ENCODE measurements at places on chromosomes 6 and 20. TPM values are rescaled to one million over a fixed set of nuclear protein-coding genes. Genes with fewer than 3 reads are reported as not detected.

ZKSCAN8 gene
- 12.4 TPM for total RNA-seq

- no peak for DNase-seq
Observed at GRCh38 chr6:155882527-155883333, 427.1 kb upstream of the NOX3 start.

- DNase-seq = peak; percentile 67
Observed at GRCh38 chr20:59938221-59938620, 1.9 kb downstream of the PPP1R3D start.

DNA sequence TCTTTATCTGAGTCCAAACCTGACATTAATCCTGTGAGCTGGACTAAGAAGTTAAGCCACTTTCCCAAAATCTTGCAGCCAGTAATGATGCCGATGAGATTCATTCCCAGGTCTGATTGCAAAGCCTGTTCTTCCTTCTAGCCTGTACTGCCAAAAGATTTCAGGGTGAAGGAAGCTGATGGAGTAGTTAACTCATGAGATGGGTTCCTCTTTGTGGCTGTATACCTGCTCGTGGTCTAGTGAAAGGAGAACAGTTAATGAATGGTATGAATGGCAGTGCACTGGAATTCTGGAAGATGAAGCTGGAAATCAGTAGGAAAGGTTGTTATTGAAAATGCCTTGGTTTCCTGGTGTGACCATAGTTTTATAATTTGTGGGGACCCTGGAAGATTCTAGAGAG lies 112.0 kb downstream of the FYN start:
- DNase-seq = no peak

DNA sequence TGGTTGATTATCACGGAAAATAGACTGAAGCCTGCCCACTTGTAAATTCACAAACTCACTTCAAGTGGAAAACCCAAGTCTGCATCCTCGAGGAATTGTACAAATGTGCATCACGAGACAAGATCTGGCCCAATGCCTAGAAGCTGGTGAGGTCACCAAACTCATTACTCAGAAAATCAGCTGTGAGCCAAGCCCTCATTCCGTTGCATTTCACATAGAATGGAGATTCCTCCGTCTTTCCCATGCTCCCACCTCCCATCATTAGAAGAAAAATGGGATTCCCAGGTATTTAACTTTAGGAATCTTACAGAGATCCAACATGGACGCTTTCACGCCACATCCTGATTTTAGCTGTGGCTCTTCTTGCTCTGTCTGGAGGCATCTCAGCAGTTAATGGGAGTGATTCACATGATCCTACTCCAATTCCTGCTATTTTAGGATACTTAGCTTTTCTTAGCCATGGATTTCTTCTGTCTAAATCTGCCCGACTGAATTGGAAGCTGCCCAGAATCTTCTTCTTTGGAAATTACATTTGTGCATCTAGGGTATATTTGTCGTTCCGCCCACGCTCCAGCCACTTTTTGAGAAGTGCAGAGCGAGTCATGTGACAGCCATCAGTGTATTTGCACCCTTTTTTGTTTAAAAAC lies 68.7 kb upstream of the STMND1 start:
- DNase-seq = peak; percentile 92

DNA sequence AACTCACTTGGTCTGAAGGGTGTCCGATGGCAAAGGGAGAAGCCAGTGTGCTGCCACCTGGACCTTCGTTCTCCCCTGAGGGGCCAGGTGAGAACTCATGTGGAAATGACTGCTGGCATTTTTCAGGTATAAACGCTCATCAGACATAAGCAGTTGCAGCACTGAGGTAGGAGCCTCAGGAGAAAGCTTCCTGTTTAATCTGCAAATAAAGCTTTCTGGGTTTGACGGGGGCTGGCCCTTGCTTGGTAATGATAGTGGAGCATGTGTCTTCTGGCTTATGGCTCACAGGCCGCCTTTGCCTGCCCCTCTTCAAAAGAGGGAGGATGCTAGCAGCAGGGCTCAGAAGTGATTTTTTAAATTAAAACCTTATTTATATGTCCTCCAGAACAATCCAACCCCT lies 122.1 kb upstream of the SLC24A3 start:
- DNase-seq = no peak

DNA sequence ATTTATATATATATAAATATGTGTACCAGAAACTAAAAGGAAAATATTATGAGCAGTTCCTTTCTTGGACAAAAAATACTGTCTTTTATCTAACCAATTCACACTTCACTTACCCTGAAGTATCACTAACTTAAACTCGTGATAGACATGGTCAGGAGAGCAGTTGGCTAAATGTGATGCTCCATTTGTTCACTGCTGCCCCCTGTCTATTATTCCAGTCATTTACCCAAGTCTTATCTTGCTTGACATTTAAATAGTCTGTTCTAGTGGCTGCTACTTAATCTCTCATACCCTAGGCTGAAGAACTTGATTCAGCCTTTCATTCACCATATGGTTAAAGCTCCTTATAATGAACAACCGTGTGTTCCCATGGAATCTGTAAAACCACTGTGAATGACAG lies 789.6 kb upstream of the EYS start:
- no peak for DNase-seq

DPPA5 gene
- total RNA-seq = not detected

SLC17A3 gene
- not detected for total RNA-seq

GRCh38 chr20:46951405-46951804 lies 56.8 kb downstream of the EYA2 start:
- DNase-seq = no peak

- DNase-seq = no peak
Observed at GRCh38 chr20:45405571-45406259, 2.4 kb upstream of the DBNDD2 start.

DNA sequence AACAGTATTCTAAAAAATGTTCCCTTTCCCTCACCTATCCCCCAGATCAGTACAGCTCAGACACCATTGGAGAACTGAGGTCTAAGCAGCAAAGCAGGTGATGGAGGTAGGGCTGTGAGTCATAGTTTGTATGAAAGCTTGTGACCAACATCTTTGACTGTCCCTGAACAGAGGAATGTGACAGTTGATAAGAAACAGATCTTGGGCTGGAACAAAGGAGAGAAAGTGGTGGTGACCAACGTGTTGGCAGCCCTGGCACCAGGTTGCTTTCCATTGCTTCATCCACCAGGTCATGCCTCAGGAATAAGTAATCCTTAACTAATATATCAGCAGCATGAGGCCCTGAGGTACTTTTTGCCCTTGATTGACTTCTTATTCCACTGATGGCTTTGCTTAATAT lies 19.9 kb upstream of the CRIP3 start:
- no peak for DNase-seq

DNA sequence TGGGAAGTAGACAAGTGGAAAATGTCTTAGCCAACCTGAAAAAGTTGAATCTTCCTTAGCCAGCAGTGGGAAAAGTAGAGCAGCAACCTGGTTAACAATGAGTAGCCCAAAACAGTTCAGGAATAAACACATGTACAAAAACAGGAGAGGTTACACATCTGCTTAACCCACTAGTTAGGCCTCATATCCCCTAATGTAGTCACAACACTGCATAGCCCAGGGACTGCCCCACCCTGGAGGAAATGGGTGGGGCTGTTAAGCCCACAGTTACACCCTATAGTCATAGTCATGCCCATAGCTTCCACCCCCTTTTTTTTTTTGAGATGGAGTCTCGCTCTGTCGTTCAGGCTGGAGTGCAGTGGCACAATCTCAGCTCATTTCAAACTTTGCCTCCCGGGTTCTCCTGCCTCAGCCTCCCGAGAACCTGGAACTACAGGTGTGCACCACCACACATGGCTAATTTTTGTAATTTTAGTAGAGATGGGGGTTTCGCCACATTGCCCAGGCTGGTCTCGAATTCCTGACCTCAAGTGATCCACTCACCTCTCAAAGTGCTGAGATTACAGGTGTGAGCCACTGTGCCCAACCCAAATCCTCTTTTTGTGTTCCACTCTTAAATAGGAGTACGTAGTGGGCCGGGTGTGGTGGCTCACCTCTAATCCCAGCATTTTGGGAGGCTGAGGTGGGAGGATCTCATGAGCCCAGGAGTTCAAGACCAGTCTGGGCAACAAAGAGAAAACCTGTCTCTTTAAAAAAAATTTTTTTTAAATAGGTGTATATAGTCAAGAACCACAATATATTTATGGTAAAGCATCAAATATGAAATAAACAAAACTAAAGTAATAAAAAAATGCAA lies 24.5 kb downstream of the ILRUN start:
- DNase-seq = peak; percentile 65

PSMF1 gene
- 98.6 TPM for total RNA-seq

GRCh38 chr20:50584687-50585086 lies 74.5 kb downstream of the PTPN1 start:
- peak; percentile 67 for DNase-seq

DNA sequence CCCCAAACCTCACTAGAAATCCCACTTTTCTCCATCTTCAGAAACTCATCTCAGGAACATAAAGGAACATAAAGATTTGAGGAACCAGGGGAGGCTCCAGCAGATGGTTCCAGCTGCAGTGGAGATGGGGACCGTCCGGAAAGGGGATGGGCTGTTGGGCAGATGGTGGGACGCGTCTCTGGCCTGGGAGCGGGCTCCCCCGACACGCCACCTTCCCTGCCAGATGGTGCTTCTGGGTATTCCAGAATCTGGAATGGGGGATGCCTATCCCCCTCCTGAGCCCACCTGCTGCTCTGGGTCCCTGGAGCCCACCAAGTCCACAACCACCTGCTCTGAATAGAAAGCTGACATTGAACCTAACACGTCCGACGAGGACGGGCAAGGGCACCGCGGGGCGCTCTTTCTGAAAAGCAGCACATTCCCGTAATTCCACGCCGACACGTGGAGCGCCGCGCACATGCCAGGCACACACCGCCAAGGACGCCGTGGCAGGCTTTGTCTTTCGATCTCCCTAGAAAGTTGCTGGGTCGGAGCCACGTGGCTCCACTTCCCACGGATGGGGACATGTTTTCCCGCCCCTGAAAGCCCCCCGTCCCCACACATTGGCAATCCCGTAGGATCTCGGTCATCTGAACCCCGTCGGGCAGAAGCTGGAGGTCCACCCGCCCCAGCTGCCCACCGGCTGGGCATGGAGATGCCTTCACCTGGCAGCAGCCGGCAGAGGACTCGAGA lies 27.3 kb downstream of the SLC2A4RG start:
- no peak for DNase-seq

CD40 gene
- total RNA-seq = 0.72 TPM

- peak; percentile 97 for DNase-seq
Observed at GRCh38 chr20:10074513-10074912, 39.7 kb downstream of the ANKEF1 start.

DNA sequence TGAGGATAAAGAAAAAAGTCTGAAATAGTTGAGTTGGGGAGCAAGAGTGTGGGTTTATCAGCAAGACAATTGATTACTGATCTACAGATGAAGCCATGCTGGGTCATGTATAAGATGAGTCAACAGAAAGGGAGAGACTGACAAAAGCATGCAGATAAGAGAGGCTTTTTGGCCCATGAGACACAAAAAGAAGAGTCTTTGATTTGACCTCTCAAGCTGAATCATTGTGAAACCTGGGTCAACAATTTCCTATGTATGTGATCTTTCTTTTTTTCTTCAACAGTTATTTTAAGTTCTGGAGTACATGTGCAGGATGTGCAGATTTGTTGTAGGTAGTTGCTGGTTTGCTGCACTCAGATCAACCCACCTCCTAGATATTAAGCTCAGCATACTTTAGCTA lies 15.9 kb downstream of the RIMS1 start:
- no peak for DNase-seq

DNA sequence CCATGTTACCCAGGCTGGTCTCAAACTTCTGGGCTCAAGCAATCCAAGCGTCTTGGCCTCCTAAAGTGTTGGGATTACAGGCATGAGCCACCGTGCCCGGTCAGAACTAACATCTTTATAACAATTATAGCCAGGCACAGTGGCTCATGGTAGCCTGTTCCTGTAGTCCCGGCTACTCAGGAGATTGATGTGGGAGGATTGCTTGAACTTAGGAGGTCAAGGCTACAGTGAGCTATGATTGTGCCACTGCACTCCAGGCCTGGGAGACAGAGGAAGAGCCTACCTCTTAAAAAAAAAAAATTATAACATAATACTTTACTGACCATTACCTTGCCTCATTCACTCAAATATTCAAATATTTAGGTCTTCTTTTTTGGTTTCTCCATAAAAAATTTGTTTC lies 16.8 kb upstream of the MYMX start:
- no peak for DNase-seq

UBE2V1 gene
- total RNA-seq = 174 TPM

PPIL6 gene
- 1.1 TPM for total RNA-seq

GRCh38 chr20:17949899-17950298 lies 18.7 kb downstream of the SNX5 start:
- DNase-seq = no peak

DNA sequence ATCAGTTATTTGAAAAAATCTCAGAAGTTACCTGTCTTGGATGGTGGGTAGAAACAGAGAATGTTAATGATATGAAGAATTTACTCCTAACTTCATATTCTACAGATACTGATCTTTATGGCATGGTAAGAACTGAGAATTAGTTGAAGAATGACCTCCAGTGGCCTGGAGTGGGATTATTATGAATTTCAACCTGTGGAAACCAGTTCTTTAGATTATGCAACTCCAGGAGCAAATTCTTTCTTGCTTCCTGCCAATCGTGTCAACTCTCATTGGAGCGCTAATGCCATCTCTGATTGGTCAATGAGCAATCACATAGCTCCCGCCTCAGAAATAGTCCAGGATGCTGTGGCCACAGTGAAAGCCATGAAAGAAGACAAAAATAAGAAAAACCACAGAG lies 40.6 kb downstream of the LYRM2 start:
- peak; percentile 21 for DNase-seq

ABCF1 gene
- 42.9 TPM for total RNA-seq

MRAP2 gene
- 8.4 TPM for total RNA-seq

PHACTR3 gene
- 0.12 TPM for total RNA-seq

- no peak for DNase-seq
Observed at GRCh38 chr6:119215885-119216590, 133.5 kb downstream of the MAN1A1 start.

GRCh38 chr20:6966721-6967120 lies 199.2 kb downstream of the BMP2 start:
- DNase-seq = no peak

DNA sequence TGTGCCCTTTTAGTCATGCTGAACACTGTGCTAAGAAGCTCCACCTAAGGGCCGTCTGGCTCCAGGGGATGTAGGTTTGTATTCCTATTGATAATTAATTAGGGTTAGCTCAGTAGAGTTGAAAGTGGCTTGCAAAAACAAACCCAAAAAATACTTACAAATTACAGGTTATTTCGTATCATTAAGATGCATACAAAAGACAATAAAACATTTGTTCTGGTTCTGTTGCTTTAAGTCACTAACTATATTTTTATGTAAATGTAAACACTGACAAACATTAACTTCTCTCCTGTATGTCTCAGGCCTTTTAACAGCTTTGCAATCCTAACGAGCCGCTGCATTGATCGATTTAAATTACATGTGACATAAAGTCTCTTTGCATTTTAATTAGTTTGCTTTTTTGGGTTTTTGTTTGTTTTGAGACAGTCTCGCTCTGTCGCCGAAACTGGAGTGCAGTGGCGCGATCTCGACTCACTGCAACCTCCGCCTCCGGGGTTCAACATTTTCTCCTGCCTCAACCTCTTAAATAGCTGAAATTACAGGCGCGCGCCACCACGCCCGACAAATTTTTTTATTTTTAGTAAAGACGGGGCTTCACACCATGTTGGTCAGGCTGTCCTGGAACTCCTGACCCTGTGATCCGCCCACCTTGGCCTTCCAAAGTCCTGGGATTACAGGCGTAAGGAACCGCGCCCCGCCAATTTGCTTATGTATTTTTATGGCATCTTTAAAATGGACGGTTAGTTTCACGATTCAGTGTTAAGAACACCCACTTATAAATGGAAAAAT lies 110.9 kb downstream of the HFE start:
- peak; percentile 63 for DNase-seq

Measured in RPMI7951 (cell line).